ENCODE measurements at places on chromosomes 2 and 18. TPM values are rescaled to one million over a fixed set of nuclear protein-coding genes. Genes with fewer than 3 reads are reported as not detected.

DNA sequence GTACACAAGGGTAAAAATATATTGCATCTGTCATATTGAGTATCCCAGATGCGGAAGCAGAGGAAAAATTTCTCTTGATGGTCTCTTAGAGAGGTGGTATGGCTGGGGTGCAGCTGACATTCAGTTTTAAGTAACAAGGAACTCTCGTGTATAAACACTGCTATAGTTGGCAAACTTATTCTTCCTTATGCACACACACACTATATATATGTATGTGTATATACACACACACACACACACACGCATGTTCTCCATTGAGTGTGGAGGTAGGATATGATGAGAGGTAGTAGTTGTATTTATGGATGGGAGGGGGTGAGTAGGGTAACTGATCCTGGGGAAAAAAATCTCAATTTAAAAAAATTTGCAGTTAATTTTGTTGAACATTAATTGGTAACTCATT, 10.6 kb downstream of the PHLPP1 start:
- no peak for DNase-seq

GRCh38 chr18:48460929-48461583, 51.9 kb upstream of the ZBTB7C start:
- no peak for DNase-seq

DNA sequence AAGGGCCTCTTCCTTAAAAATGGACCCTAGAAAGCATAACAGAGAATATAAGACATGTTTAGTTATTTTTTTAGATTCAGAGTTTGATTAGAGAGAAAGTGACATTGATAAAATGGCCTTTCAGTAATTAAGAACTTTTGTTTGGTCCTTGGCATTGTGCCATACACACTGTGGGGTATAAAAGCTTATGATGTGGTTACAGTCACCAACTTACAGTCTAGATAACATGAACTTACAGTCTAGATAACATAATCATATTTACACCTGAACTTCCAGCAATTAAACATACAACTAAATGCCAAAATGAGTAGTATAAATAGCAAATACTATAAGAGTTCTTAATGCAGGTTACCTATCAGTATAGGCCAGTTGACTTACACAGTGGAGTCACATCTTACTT, 25.6 kb upstream of the EFEMP1 start:
- no peak for DNase-seq

GRCh38 chr18:79934311-79935097, 16.9 kb downstream of the SLC66A2 start:
- peak; percentile 47 for DNase-seq

GRCh38 chr2:205566606-205567168, 115.6 kb upstream of the NRP2 start:
- DNase-seq = no peak

DNA sequence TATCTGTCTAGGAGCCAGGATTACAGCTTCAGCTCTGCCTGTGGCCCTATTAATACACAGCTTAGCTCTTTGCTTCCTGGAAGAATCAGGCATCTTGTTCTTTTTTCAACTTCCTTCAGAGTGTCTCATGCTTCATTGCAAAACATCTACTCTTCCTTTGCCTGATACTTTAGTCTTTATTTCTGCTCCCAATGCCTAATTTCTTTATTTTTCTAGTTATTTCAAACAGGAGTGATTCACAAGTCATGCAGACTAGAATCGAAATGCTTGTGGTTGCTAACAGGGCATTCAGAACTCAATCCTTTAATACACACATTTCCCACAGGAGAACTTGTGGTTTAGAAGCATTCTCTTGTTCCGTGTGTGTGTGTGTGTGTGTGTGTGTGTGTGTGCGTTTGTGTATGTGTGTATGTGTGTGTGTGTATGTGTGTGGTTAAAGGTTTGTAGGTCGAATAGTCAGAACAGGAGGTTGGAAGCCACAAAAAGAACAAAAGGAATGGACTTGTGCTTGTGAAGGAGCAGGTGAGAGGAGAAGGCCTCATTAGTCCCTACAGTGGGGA, 28.3 kb upstream of the INSIG2 start:
- no peak for DNase-seq

- DNase-seq = no peak
Measured at GRCh38 chr2:178420463-178420999, 30.4 kb downstream of the PRKRA start.

DNA sequence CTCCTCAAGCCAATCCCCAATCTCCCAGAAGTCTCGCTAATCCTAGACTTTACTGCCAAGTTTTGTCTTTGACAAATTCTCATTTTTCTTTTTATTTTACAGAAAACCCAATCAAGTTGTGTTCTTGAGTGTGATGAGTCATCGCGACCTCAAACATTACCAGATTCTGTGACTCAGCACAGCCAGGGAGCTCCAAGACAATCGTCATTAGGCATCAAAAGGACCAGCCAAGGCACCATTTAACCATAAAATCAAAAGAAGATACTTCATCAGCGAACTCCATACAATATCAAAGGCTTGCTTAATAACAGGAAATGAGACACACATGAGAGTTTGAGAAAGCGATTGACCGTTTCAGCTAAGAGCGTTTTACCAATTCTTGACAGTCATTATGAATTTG, 146.2 kb upstream of the AGAP1 start:
- DNase-seq = no peak

Gene CCDC68
- total RNA-seq = 0.19 TPM

Gene MSTN
- total RNA-seq = not detected

Data from suprapubic skin (tissue), 4 donors.